ENCODE measurements at places on chromosomes 5 and 9. TPM values are rescaled to one million over a fixed set of nuclear protein-coding genes. Genes with fewer than 3 reads are reported as not detected.

DNA sequence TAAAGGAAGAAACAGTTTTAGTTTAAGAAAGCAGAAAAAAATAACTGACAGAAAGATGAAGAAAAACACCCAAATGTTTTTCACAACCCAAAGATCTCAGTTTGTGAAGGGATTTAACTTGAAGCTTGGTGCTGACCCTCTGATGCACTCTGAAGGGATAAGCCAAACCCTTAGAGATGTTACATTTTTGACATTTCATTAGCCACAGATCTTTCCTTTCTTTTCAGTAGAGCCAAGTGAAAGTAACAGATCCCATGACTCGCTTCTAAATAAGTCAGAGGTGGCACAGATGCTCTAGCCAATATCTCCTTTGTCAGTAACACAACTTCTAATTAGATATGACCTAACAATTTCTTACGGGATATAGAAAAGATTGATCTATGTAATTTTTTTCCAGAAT lies 394.5 kb upstream of the EDIL3 start:
- peak; percentile 2 for DNase-seq

GRCh38 chr5:142239394-142240159 lies 85.2 kb downstream of the SPRY4 start:
- peak; percentile 20 for DNase-seq

DNA sequence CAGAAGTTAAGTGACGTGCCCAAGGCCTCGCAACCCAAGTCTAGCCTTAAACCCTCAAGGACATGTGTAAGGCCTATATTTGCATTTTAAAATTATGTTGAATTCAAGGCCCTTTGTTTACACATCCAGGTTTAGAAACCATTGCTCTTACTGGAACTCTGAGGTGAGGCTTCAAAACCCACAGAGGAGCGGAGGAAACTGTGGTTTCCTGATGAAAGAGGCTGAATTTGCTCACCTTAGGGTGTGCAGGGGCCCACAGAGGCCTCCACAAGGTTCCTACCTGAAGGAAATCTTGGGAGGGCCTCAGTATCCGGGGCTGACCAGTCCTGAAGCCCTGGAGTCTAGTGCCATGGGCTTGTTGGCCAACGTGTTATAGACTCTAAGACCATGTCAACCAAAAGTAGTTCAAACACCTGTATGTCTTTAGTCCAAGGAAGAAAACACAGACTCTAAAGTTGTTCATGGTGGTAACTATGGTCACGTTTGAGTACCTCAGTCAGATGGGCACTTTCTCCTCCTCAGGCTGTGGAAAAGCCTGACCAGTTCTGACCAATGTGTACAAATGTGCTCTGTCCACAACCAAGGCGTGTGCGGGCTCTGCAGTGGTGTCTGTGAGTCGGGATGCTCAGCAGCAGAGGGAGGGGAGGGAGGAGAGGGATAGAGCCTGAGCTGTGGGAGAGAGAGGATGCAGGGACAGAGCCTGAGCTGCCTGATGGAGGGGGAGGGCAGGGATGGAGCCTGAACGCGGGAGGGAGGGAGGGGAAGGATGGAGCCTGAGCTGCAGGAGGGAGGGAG lies 124.6 kb upstream of the ERCC6L2 start:
- DNase-seq, result no peak

DNA sequence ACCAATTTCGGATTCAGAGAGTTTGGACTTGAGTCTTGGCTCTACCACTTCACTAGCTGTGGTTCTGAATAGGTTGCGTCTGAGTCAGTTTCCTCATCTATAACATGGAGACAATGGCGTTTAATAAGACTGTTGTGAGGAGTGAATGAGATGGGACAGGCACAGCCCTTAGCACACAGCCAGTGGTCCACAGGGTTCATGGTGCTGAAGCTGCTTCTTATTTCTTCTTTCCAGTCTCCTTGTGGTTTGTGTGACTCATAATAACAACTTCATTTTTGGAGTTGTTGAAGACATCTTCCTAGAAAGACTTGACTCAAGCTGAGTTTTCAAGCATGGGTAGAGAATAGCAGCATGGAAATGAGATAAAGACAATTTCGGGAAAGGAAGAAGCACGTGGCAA lies 172.6 kb upstream of the PPP2R2B start:
- no peak for DNase-seq

DNA sequence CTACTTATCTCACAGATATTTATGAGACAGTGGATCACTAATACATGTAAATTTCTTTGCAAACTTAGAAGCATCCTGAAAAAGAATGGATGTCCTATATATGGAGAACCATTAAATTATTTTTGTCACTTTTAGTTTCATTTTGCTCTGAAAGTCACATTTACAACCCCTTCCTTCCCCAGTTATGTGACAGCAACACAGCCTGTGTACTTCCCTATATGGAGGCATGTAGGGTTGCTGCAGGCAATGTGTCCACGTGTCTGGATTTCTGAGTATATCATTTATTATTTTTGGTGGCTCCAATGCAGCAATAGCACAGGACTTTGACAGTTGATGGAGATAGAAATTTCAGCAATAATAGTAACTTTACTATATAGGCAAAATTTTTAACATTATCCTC lies 156.4 kb downstream of the ST8SIA4 start:
- no peak for DNase-seq

- DNase-seq, result peak; percentile 15
Measured at GRCh38 chr9:34125681-34126206, 754 bp downstream of the DCAF12 start.

DNA sequence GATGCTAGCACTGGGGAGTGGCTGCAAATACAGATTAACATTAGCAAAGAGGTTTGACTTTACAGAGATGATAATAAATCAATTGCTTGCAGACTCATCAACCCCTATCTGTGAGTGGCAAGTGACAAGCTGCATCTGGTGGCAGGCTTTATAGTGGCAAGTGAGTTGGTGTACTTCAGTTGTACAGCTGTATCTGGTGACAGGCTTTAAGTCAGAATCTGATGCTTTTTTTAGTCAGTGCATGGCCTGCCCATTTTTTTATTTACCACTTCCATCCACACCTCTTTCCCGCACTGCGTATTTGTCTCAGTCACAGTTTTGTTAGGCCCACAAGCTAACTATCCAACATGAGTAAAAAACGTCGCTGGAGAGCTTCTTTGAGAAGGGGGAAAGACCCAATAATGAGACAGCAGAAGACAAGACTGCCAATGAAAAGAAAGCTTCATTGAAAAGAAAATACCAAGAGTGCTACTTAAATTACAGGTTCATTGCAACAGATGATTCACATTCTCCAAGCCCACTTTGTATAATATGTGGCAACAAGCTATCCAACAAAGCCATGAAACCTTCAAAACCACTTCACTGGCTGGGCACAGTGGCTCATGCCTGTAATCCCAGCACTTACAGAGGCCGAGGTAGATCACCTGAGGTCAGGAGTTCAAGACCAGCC lies 23.1 kb downstream of the ANP32B start:
- DNase-seq, result no peak

GRCh38 chr5:109929376-109929775 lies 239.6 kb downstream of the MAN2A1 start:
- DNase-seq, result no peak

GPR21 gene
- not detected for polyA plus RNA-seq

SLC36A2 gene
- polyA plus RNA-seq, result not detected

CNTNAP3 gene
- 1.1 TPM for polyA plus RNA-seq

FAM221B gene
- polyA plus RNA-seq, result 0.66 TPM

FNIP1 gene
- 16.3 TPM for polyA plus RNA-seq
